ENCODE measurements at places on chromosomes 3 and 15.
A peak's percentile ranks its signal among the peaks of the same experiment; 100 is the strongest.

GRCh38 chr15:39333896-39334295 is 247.0 kb upstream of the THBS1 start:
- DNase-seq, result no peak

DNA sequence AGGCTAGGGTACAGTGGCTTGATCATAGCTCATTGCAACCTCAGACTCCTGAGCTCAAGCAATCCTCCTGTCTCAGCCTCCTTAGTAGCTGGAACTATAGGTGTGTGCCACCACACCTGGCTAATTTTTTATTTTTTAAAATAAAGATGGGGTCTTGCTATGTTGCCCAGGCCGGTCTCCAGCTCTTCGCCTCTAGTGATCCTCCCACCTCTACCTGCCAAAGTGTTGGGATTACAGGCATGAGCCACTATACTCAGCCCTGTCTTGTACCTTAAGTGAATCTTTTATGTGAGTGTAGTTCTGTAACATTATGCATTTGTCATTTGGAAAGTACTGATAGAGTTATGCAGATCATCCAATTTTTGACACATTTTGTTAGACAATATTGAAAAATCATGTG is 66.9 kb upstream of the C15orf39 start:
- DNase-seq, result no peak

DNA sequence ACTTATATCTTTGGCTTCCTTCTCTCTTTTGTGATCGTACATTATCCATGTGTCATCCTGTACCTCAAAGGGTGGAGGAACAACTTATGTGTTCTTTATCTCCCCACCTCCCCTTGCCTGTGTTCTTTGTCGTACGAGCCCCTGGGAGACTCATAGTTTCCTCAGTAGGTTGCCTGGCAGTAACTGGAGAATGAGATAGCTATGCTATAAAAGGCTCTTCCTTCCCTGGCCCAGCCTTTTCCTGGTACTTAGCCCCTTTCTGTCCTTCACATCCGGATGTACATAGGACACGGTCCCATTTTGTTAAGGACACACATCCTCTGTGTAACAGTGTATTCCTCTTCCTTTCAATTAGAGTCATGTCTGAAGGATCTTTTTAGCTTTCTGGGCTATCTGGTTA is 32.1 kb downstream of the PLCL2 start:
- no peak for DNase-seq

GRCh38 chr3:139202226-139202958 is 141.4 kb upstream of the MRPS22 start:
- no peak for DNase-seq

- DNase-seq, result no peak
Observed at GRCh38 chr15:90915808-90916440, 12.8 kb downstream of the MAN2A2 start.

- DNase-seq, result no peak
Observed at GRCh38 chr15:65990298-65990981, 121.1 kb downstream of the RAB11A start.

GRCh38 chr3:157498371-157498770 is 4.8 kb downstream of the VEPH1 start:
- DNase-seq, result no peak

DNA sequence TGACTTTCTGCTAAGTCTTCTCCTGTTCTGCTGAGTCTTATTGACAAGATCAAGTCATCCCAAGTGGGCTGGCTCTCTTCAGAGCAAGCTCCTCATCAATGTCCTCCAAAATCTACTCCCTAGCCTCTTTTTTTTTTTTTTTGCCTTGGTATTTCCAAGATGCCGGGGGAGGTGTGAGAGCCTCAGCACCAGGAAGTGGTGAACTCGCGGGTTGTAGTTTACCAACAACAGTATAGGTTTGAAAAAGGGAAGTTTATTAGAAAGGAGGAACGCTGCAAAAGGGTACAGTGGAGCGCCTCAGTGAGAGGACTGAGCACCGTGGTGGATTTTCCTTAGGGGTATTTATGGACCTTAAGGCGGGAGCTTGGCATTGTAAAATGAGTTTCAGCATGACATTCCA is 94.3 kb upstream of the SGO1 start:
- DNase-seq, result no peak

DNA sequence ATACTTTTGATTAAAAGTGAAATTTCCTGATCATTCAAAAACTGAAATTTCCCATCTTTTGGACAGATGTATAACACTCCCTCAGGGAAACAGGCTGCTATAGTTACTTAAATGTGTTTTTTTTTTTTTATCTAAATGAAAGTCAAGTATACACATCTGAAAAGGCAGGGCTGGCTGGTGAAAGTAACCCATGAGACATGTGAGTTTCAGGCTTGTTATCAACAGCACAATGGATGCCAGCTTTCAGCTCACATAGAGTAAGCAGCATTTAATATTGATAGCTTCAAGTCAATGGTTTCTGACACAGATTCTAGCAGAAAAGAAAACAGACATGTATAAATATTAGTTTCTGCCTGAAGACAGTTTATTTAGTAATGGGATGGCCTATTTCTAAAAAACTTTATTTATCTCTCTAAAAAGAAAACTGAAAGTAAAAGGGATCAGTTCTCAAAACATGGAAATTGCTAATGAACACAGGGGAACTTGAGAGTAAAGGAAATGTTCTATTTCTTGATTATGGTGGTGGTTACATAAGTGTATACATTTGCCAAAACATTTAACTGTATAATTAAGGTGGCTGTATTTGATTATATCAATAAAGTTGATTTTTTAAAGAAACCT is 89.7 kb upstream of the CMC1 start:
- no peak for DNase-seq

GRCh38 chr3:171543759-171544300 is 83.6 kb upstream of the TNIK start:
- DNase-seq, result no peak

- no peak for DNase-seq
Observed at GRCh38 chr15:56795502-56795901, 62.2 kb upstream of the ZNF280D start.

- DNase-seq, result no peak
Observed at GRCh38 chr3:14288833-14289451, 110.3 kb downstream of the LSM3 start.

DNA sequence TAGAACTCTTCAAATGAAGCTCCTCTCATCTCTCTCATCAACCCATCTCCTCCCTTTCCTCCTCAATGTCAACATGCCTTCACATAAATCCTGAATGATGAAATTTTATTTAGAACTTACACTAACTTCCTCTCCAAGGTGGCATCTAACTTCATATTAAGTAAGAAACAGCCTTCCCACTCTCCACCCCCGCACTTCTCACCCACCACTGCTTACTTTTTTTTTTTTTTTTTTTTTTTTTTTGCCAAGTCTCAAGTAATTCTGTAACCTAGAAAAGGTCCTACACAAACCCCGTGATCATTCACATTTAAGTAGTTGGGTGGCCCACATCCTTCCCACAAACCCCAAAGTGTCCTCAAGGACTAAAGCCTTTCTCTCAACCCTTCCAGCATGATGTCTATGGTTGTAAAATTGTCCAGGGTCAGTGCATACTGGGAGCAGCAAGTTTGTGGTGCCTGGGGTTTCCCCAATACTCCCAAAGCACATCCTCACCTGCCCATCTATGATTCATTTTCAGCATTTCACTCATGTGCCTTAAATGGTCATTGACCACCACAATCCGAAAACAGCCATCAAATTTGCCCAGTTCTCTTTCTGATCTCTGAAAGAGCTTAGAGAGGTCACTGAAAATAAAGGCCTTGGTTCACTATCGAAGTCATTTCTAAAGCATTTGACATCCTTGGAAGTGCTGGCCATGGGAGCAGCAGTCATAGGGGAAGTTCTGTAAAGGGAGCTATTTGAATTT is 47.2 kb downstream of the CD86 start:
- no peak for DNase-seq

DNA sequence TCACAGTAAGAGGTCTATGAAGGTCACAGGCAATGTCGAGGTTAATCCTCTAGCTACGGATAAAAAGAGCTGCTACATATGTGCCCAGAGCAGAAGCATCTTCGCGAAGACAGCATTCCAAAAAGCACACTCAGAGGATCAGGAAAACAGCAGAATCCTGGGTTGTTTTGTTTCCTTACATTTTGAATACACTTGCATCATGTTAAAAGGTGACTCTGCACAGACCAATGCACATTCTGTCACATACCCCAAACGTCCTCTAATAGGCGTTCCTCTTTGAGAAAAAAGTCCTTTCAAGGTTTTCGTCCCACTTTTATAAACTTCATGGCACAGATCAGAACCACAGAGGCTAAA is 52.7 kb downstream of the VGLL4 start:
- no peak for DNase-seq

DNA sequence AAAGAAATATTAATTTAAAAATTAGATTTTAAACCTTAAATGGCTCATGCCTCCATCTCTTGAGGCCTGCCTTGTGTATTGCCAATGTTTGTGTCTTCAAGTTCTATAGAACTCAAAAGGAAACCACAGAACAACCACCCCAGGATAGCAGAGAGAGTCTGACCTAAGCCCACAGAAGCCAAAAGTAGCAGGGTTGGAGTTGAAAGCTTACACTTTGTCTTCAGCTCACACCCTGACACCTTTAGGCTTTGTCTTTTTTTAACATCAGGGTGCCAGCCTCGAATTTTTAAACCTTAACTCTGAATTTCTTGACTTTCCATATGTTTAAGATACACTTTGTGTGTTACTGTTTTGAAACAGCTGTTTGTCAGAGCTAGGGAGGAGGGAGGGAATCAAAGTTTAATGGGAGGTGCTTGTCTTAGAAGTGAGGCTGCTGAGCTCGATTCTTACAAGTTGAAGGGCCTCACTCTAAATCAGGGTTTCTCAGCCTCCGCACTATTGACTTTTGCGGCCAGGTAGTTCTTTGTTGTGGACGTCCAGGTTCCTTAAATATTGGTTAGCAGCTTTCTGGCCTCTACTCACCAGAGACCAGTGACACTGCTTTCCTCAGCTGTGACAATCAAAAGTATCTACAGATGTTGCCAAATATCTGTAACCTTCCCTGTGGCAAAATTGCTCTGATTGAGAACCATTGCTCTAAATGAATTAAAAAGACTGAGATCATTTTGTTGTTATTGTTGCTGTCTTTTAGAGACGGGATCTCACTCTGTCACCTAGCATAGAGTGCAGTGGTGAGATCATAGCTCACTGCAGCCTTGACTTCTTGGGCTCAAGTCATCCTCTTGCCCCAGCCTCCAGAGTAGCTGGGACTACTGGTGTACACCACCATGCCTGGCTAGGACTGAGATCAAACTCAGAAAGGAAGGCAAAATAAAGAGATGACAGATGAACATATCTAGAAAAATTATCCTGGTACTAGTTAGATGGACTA is 139.2 kb upstream of the EOMES start:
- peak; percentile 42 for DNase-seq

GRCh38 chr15:49918121-49918520 is 200.9 kb downstream of the ATP8B4 start:
- no peak for DNase-seq

DNA sequence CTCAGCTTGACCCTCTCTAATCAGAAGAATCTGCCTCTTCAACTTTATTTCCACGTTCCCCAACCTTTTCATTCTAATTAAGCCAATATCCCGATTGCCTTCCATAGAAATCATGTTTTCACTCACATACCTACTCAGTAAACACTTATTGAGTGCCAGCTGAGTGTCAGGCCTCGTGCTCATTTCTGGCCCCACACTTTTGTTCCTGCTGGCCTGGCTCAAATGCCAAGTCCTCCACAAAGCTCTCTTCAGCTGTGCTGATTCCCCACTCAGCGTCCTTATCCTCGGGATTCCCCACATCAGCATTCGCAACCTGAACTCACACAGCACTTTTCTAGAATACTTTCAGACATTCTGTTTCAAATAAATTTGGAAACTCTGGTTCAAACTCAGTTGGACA is 68.9 kb downstream of the THBS1 start:
- DNase-seq, result no peak

DNA sequence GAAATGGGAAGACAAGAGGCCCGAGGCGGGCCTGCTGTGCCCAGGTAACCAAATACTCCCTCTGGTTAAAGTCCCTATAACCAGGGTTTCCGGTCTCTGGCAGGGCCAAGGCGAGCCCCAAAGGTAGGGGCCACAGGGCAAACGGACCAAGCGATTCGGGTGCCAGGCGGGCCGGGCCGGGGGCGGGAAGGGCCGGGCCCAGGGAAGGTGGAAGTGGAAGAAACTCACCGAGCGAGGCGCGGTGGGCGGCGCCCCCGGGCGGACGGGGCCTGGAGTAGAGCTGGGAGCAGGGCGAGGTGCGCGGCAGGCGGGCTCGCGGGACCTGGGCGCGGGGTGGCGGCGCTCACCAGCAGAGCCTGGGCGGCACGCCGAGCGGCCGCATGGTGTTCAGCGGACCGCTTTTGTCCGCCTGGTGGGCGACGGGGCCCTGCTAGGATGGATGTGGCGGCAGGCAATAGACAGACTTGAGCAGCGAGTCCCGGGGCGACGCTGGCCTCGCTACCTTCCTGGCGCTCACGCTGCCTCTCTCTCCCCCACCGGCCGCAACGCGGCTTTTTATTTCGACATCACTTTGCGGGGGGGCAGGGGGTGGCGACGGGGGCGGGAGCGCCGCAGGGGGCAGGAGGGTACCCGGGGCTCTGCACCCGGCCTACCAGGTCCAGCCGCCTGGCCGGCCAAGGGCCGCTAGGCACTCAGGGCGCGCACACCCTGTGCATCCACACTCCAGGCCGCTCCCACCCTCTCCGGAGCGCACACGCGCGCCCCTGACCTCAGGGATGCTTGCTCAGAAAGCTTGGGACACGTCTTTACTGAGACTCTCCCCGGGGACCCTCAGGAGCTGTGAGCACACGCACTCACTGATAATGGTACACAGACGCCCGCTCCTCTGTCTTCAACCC is at the start of gene GATA2:
Gene GATA2 (minus strand): TSS at position 531 of the 899 bp plus-strand sequence. CDS start 6,170 bp downstream, outside the sequence.
- no peak for DNase-seq

GRCh38 chr3:16069149-16069922 is 105.1 kb upstream of the GALNT15 start:
- no peak for DNase-seq

DNA sequence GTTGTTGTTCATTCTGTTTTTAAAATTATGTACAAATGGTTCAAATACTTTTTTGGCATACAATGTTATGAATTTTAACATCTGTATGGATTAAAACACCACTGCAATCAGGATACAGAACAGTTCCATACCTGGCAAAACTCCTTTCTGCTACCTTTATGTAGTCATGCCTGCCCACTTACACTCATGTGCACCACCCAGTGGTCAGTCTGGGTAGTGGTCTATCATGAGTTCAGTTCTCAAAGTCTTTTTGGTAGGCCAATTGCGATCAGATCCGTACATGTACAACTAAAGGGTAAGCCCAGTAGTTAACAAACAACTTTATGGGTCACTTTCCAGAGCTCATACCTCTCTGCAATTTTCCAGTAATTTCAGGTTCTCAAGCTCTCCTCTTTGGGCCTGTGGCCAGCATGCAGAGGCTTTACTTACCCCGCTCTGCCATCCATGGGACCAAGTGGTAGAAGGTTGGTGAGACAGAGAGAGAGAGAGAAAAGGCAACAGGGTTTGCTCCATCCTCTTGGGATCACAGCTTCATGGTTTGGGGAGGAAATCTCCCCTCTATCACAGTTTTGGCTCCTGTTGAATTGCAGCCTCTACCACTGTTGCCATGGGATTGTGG is 63.9 kb upstream of the FAM98B start:
- DNase-seq, result peak; percentile 32

Data from activated T-helper 1 cell treated with anti-CD3 and anti-CD28 coated beads, Interleukin-12 subunit alpha, Interleukin-12 subunit beta, Interleukin-2, Interleukin-4 antibody, amounts not matched to agents 30 ng/mL and 10 ng/mL and 1 ng/mL, durations not matched to agents 14 hours and 24 hours and 36 hours (primary cell).